Vagina (tissue), 2 donors: ENCODE measurements at places on chromosomes 7 and 10.
A peak's percentile ranks its signal among the peaks of the same experiment; 100 is the strongest.

DNA sequence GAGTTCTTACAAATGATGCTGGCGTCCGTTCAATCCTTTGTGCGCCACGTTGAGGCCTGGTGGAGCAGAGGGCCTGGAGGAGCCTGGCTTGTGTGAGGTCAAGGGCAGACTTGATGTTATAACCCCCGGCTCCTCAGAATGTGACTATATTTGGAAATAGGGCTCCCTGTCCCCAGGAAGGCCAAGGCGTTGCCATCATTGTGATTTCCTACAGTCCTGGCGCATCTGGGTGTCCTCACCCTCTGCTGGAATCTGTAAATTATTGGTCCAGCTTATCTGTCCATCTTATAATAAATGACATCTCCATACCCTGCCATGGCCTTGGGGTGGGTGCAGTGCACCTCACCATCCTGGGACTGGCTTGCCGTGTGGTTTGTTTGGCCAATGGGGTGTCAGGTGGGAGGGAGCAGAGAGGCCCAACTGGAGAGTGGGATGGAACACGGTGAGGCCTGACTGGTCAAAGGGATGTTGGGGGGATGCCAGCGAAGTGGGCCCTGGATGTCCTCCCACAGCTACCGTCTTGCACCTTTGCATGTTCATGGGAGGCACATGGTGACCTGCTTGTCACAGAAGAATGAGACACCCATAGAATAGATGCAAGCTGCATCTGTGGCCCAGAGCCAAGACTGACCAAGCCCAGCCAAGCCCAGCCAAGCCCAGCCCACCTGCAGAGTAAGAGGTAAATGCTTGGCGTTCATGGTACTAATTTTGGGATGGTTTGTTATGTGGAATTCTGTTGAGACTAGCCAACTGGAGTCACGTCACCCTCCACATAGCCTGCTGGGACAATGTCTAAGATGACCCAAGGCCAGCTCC, 11.1 kb upstream of the LRRC27 start:
- DNase-seq: no peak
- H3K27ac ChIP-seq: peak overlapping the region; percentile 35
- H3K27me3 ChIP-seq: no peaks in the 10 kb centered on the region
- no peak overlapping the region for H3K4me3 ChIP-seq

DNA sequence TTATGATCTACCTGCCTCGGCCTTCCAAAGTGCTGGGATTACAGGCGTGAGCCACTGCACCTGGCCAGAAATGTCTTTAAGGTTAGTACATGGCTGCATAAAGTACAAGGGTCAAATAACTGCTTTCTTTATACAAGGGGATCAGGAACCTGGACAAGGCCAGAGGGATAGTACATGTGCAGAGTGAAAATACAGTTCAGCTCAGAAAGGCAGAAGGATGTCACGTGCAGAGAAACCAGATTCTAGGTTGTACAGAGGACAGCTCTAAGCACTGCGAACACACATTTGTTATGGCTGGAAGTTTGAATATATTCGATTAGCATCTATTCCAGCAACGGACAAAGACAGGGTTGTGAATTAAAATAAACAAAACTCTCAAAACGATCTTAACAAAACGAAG, 6.0 kb upstream of the RSBN1L start:
- no peaks in the 10 kb centered on the region for H3K36me3 ChIP-seq
- no peak for DNase-seq
- H3K4me1 ChIP-seq: peaks cover 50% of the 10 kb centered on the region
- no peak overlapping the region for H3K4me3 ChIP-seq
- no peak overlapping the region for H3K27ac ChIP-seq
- H3K27me3 ChIP-seq: no peaks in the 10 kb centered on the region

- no peaks in the 10 kb centered on the region for H3K36me3 ChIP-seq
- DNase-seq: no peak
- H3K27ac ChIP-seq: peak overlapping the region; percentile 90
These were observed 8.4 kb downstream of the RARRES2 start for GRCh38 chr7:150332852-150333635.

DNA sequence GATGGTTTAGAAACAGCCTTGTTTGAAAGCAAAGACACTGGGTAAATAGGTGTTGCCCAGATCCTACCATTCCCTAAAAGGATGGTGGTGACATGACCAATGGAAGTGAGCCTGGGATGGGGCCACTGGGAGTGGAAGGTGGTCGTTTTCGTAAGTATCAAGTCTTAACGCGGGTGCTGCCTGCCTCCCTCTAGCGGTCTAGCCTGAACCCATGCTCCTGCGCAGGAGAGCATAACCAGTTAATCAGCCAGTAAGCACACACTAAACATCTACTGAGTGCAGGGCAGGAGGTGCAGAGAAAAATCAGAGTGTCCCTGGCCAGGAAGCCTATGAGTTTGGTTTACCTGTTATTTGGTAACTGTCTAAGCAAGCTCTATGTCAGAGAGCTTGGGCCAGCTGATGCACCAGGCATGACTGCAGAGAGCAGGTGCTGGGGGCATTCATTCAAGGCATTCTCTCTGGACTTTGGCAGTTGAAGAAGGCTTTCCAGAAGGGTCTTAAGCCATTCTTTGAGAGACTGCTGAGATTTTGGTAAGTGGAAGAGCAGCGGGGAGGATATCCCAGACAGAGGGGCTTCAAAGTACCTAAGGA, 930 bp downstream of the GARIN1A start:
- no peak for DNase-seq
- H3K36me3 ChIP-seq: no peaks in the 10 kb centered on the region
- no peaks in the 10 kb centered on the region for H3K27me3 ChIP-seq
- H3K27ac ChIP-seq: no peak overlapping the region

DNA sequence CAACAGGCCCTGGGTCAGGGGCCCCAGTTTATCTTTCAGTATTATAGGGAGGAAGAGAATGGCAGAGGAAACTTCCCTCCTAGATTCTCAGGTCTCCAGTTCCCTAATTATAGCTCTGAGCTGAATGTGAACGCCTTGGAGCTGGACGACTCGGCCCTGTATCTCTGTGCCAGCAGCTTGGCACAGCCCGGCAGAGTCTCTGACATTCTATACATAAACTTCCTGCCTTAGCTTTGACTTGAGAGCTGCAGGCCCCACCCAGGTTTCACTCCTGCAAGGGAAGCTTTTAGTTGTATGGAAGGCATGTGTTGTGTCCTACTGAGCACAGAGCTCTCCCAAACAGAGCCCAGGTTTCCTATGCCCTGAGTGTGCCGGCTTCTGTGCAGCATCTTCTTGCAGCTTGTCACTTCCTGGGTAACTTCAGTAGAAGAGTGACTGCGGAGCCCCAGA, 205.6 kb upstream of the PRSS58 start:
- H3K4me3 ChIP-seq: no peak overlapping the region
- H3K27ac ChIP-seq: no peak overlapping the region
- DNase-seq: no peak
- no peaks in the 10 kb centered on the region for H3K4me1 ChIP-seq
- H3K27me3 ChIP-seq: no peaks in the 10 kb centered on the region

DNA sequence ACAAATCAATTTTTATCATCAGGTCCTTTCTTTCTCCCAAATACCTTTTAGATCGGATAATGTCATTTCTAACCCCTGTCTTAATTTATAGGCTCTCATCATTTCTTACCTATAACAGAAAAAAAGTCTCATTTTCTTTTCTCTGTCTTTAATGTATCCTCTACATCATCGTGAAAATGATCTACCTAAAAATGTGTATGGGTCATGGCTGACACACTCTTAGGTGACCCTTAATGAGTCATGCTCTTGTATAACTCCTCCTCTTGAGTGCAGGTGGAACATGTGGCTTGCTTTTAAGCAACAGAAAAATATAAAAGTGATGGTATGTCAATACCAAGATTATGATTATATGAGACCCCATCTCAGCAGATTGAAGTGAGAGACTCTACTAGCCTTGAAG, 139.4 kb downstream of the SEMA3C start:
- H3K36me3 ChIP-seq: no peaks in the 10 kb centered on the region
- no peak overlapping the region for H3K27ac ChIP-seq
- DNase-seq: no peak
- no peak overlapping the region for H3K4me3 ChIP-seq

- no peak overlapping the region for H3K4me3 ChIP-seq
- no peaks in the 10 kb centered on the region for H3K4me1 ChIP-seq
- no peaks in the 10 kb centered on the region for H3K36me3 ChIP-seq
- H3K27ac ChIP-seq: no peak overlapping the region
These were observed 953.9 kb downstream of the TYW1 start for GRCh38 chr7:67950321-67951083.

DNA sequence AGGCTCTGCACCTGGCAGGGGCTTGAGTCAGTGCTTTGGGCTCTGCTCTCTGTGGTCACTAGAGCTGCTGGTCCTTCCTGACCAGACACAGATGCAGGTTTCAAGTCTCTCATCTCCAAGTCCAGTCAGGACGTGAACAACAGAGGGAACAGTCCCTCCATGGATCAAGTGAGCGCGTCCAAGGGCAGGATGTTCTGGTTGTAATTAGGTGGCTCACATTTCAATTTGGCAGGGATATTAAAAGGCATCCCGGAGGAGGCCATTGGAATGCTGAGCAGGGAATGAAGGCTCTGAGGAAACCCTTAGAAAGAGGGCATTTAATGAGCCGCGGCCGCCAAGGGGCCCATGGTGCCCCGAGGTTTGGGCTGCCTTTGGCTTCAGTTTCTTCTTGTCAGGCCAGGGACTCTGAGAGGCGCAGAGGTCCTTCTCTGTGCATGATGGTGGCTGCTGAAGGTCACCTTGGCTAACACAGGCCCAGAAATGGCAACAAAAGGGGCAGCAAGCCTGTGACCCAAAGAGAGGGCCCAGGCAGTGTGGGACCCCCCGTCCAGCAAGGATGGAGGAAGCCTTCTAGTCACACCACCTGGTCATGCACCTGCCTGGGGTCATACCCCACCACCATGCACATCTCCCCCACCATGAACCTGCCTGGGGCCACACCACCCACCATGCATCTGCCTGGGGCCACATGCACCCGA, 30.7 kb upstream of the INPP5A start:
- H3K36me3 ChIP-seq: no peaks in the 10 kb centered on the region
- DNase-seq: no peak
- H3K4me3 ChIP-seq: no peak overlapping the region
- peaks cover 22% of the 10 kb centered on the region for H3K4me1 ChIP-seq
- H3K27me3 ChIP-seq: no peaks in the 10 kb centered on the region

DNA sequence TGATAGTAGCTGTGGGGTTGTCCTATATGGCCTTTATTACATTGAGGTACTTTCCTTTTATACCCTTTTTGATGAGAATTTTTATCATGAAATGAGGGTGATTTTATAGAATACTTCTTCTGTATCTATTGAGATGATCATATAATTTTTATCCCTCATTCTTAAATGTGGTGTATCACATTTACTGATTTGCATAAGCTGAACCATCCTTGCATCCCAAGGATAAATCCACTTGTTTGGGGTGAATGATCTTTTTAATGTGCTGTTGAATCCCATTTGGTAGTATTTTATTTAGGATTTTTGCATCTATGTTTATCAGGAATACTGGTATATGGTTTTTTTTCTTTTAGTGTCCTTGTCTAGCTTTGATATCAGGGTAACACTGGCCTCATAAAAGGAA, 84.5 kb upstream of the IL6 start:
- no peaks in the 10 kb centered on the region for H3K27me3 ChIP-seq
- no peak for DNase-seq

- H3K27ac ChIP-seq: no peak overlapping the region
- H3K27me3 ChIP-seq: no peaks in the 10 kb centered on the region
- H3K36me3 ChIP-seq: no peaks in the 10 kb centered on the region
- H3K4me1 ChIP-seq: no peaks in the 10 kb centered on the region
- peak; percentile 72 for DNase-seq
These were observed 274.7 kb downstream of the USP6NL start for GRCh38 chr10:11336722-11337162.

GRCh38 chr7:99837649-99838361, 10.0 kb downstream of the CYP3A43 start:
- no peaks in the 10 kb centered on the region for H3K4me1 ChIP-seq
- no peaks in the 10 kb centered on the region for H3K36me3 ChIP-seq
- H3K4me3 ChIP-seq: no peak overlapping the region
- H3K27me3 ChIP-seq: no peaks in the 10 kb centered on the region
- no peak for DNase-seq

DNA sequence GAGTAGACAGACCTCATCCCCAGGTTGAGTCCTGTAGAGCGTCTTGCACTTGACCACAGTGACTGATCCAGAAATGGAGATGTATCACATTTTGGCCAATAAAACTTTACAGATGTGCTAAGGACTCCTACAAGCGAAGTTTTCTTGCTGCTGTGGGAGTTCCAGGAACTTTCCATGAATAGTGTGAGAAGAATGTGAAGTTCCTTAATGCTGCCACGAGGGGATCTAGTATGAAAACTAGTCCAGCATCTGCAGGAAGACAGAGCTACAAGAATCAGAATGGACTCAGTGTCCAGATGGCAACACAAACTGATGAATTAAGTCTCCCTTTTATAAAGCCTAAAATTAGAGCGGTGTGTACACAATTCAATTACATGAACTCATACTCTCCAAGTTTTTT, 14.8 kb upstream of the LSM8 start:
- H3K4me3 ChIP-seq: no peak overlapping the region
- no peak for DNase-seq
- H3K4me1 ChIP-seq: no peaks in the 10 kb centered on the region
- H3K27ac ChIP-seq: no peak overlapping the region
- H3K36me3 ChIP-seq: no peaks in the 10 kb centered on the region
- H3K27me3 ChIP-seq: no peaks in the 10 kb centered on the region

GRCh38 chr10:69825604-69826003, 23.9 kb downstream of the COL13A1 start:
- H3K27me3 ChIP-seq: no peaks in the 10 kb centered on the region
- no peak overlapping the region for H3K4me3 ChIP-seq
- no peaks in the 10 kb centered on the region for H3K4me1 ChIP-seq
- DNase-seq: no peak
- no peaks in the 10 kb centered on the region for H3K36me3 ChIP-seq

- H3K36me3 ChIP-seq: no peaks in the 10 kb centered on the region
- H3K4me3 ChIP-seq: no peak overlapping the region
- H3K27ac ChIP-seq: no peak overlapping the region
- no peak for DNase-seq
These were observed 215.8 kb downstream of the PHTF2 start for GRCh38 chr7:78014401-78014800.

DNA sequence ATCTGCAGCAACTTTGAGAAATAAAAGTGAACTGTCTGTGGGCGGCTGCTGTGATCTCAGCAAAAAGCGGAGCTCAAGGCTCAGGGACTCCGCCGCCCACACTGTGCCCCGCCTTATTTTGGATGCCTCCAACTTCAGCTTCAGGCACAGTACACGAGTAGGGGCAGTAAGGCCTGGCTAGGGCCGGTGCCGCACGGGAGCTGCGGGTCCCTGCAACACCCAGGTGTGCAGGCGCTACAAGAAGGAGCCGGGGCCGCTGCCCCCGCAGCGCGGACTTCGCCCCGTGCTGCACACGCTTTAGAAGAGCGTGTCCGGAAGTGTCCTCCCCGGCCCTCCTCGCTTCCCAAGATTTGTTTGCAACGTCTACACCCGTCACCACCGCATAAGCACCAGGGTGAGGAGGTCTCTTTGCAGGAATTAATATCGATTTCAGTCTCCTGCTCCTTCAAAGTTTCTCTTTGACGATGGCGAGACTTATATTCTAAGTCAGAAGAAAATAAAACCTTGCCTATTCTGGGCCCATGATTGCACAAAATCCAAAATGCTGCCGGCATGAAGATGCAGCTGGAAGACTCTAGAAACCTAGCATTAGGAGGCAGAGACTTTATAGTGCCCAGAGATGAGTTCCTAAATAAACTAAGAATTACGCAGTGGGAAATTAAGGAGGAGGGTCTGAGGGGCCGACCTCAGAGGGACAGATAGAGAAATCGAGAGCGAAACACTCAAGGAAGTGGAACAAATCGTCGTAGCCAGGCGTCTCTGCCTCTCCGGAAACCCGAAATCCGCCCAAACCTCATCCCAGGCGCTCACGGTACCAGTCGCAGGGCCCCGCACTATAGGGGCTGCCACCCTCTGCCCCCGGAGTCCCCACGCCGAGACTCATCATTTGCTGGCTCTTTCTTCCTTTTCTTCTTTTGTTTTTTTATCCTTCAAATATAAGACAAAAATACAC, 6.4 kb downstream of the VAX1 start:
- H3K4me1 ChIP-seq: peaks cover 26% of the 10 kb centered on the region
- H3K27ac ChIP-seq: no peak overlapping the region
- no peak for DNase-seq
- H3K27me3 ChIP-seq: peaks cover 10% of the 10 kb centered on the region
